ENCODE measurements at places on chromosomes 7 and 10. TPM values are rescaled to one million over a fixed set of nuclear protein-coding genes. Genes with fewer than 3 reads are reported as not detected.

The LDB3 gene
- 1.3 TPM for total RNA-seq

The CYP2E1 gene
- 3.4 TPM for total RNA-seq

The GIMAP4 gene
- total RNA-seq = 29.8 TPM

The RSPH10B gene
- total RNA-seq = 0.15 TPM

The POR gene
- total RNA-seq = 62.1 TPM

The CHN2 gene
- total RNA-seq = 7.9 TPM

The CAV2 gene
- 311 TPM for total RNA-seq

The SDK1 gene
- total RNA-seq = 3.7 TPM

The TMEM26 gene
- not detected for total RNA-seq

The GRID2IP gene
- 0.88 TPM for total RNA-seq

The GFRA1 gene
- 88.2 TPM for total RNA-seq

DNA sequence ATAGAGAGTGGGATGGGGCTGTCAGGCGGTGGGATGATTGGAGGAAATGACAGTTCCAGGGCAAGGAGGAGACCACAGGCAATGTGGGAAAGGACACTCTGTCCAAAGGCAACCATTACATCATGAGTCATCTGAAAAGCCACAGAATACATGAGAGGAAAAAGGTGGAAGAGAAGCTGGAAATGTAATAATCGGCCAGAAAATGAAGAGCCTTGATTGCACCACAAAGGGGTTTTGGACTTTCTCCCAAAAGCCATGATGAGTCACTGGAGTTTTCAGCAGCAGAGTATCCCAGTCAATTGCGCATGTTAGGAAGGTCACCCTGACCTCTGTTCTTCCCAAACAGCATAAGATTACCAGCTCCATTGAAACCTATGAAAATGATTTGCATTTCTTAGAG lies 222.0 kb downstream of the LHFPL3 start:
- no peak for DNase-seq

DNA sequence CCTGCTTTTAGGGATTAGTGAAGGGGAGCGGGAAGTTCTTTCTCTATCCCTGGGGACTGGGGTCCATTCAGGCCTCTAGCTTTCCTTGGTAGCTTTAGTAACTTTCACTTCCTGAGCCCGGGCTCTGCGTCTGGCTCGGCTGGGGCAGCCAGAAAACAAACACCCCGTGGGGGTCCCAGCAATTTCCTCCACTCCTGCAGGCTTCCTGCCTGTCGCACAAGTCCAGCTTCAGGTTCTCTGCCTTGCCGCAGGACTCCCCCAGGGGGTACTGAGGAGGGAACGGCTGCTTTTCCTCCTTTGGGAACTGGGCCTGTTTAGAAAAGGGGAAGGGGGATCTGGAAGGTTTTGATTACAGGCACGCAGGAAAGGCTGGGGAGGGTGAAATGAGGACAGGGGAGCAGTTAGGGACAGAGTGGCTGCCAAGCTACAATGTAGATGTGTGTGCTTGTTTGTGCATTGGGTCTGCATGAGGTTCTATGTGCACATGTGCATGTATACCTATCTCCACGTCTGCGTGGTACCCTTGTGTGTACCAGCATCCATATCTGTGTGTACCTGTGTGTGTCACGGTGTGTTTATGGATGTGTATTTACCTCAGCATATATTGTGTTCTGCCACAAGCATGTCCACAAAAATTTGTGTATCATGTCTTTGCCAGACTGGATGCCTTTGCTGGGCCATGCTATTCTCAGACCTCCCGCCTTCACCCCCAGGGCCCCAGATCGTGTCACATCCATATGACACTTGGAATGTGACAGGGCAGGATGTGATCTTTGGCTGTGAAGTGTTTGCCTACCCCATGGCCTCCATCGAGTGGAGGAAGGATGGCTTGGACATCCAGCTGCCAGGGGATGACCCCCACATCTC lies 2.0 kb downstream of the KAZALD1 start:
- DNase-seq = no peak

- DNase-seq = no peak
Measured at GRCh38 chr10:102802920-102803534, 34.2 kb downstream of the CYP17A1 start.

DNA sequence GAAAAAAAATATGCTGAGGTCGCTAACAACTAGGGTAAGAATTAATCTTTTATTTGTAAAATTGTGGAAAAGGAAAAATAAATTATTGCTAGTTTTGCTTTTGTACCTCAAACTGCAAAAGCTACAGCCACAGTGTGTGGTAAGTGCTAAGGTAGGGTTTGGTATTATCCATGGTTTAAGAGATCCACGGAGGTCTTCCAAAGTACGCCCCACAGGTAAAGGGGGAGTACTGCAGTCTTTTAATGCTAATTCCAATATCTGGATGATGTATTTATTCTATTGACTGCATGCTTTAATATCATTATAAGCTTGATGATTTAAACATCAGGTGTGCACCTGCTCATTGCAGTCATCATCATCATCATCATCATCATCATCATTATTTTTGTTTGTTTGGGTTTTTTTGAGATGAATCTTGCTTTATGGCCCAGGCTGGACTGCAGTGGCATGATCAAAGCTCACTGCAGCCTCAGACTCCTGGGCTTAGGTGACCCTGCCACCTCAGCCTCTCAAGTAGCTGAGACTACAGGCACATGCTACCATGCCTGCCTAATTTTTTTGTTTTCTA lies 38.4 kb upstream of the BMS1 start:
- DNase-seq = no peak

DNA sequence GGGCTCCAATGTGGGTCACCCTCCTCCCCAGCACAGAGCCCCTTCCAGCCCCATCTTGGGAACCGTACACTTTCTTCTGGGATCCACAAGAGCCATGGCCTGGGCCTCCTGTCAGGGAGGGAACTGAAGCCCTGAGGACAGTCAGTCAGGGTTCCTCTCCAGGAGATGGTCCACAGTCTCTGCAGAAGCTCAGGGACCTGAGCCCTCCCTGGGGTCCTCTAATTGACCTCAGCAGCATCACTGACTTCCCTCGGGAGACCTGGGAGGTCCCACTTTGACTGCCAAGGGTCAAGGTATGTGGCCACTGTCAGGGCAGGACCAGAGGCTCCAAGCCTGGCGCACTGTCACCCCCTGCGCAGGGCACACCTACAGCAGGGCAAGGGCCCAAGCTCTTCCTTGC lies 32.3 kb downstream of the NOD1 start:
- no peak for DNase-seq

GRCh38 chr7:2479276-2480069 lies 3.3 kb upstream of the GRIFIN start:
- no peak for DNase-seq

- DNase-seq = no peak
Measured at GRCh38 chr7:152674860-152675758, 832 bp downstream of the XRCC2 start.

GRCh38 chr7:46290374-46291049 lies 369.4 kb upstream of the IGFBP3 start:
- DNase-seq = no peak

- no peak for DNase-seq
Measured at GRCh38 chr7:115533785-115534184, 496.8 kb downstream of the TFEC start.

DNA sequence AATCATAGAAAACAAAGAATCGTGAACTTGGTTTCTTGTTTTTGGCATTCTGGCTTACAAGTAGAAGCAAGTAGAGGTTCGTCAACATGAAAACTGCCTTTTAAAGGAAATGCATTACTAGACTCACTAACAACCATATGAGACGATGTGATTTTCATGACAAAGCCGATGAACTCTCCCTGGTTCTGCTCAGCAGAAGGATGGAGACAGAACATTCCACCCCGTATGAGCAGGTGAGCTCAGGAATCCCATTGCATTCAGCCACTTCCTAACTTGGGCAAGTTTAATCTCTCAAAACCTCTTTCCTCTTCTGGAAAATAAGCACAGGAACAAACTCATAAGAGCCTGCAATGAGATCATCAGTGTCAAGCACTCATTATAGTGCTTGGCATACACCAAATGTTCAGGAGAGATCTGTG lies 57.4 kb upstream of the SVIL start:
- no peak for DNase-seq

- DNase-seq = no peak
Measured at GRCh38 chr7:105978035-105978434, 15.0 kb downstream of the CDHR3 start.

DNA sequence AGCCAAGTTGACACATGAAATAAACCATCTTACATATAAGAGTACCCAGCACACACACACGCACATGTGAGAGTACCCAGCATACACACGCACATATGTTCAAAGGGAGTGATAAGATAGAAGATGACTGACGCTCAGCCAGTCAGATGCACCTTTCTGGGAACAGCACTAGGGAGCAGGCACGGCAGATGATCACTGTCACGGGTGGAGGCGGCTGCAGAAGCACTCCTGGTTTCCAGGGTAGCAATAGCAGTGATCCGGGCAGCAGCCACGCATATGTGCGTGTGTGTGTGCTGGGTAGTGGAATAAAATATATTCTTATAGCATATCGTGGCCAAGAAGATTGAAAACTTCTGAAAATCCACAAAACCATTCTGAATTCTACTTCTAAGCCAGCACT lies 85.8 kb upstream of the NAMPT start:
- DNase-seq = no peak

DNA sequence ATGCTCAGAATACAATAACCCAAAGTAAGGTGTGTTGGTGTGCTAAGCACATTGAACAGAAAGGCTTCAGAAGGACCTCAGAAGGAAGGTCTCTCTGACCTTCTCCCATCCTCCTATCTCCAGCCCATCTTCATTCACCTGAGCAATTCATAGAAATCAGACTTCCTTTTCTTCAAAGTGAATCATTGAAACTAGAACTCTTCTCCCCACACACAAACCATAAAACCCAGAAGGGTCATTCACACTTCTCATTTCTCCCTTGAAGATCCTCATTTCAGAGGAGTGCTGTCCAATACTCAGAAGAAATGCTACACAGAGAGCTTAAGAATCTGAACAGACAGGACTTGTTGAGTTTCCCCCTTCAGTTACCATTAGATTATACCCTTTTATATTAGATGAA lies 89.5 kb downstream of the VWDE start:
- DNase-seq = no peak

DNA sequence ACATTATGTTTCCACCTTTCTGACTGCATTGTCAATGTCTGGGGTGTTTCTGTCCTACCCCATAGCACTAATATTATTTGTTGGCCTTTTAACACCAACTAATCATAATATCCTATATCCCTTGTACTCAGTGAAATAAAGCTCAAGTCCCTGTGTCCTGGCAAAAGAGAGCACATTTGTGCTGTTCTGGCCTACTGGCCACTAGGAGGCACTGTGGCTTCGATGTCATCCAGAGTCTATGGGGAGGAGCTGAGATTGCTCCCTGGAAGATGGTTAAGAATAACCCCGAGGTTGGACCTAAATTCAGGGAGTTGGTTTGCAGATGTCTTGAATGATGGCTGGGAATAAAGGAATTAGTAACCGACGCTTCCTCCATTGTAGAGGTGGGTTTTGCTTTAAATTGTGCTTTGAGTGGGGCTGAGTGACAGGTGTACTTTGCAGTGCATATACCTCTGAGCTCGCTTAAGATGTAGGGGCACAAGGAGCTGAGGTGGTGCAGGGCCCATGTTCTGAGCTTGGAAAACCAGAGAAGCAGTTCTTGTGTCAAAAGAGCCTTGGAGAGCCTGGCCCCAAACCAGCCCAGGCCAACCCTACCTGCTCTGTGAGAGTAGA lies 191.2 kb upstream of the PRSS1 start:
- no peak for DNase-seq

DNA sequence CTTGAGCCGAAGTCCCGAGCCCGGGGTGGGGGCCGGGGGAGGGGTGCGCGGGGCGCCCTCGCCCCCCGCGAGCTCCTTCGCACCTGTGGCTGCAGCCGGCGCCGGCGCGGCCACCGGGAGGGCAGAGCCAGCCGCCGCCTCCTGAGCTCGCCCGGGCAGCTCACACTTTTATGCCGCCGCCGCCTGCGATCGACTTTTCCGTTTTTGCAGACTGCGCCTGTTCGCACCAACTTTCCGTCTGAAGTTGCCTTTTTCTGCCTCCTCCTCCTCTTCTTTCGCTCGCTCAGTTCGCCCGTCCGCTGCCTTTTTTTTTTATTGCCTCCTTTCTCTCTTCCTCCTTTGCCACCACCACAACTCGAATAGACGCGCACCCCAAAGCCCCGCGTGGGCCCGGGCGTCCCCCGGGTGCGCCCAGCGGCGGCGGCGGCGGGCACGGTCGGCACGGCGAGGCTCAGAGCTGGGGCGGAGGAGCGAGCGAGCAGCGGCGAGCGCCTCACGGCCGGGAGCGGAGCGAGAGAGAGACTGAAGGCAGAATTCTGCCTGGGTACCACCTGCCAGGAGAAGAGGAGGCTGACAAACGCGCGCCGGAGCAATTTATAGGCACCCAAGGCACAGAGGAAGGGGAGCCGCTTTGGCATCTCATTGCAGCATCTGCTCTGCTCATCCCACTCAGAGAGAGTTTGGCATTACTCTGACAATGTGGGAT lies at the start of gene C1QL3:
C1QL3 (minus strand) TSS at position 569 of the 706 bp plus-strand sequence. CDS start 814 bp downstream, outside the sequence.
- no peak for DNase-seq

- DNase-seq = peak; percentile 39
Measured at GRCh38 chr7:150940431-150941102, 37.6 kb downstream of the KCNH2 start.

DNA sequence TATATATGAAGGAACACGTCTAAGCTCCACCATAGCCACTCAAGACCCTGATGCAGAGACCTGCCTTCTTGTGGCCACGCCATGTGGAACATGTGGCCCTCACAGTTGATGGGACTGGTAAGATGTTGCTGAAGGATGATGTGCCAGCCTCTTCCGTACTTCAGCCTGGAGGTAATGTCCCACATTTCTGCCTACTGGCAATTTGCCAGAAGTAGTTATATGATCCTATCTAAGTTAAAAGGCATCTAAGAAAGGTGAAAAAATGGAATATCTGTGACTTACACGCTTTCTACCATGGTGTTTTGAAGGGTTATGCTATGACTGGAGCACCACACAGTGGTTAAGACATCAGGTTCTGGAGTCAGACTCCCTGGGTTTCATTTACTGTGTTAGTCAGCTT lies 948.7 kb upstream of the GHITM start:
- DNase-seq = no peak

GRCh38 chr7:94971051-94971867 lies 63.9 kb downstream of the PPP1R9A start:
- no peak for DNase-seq

DNA sequence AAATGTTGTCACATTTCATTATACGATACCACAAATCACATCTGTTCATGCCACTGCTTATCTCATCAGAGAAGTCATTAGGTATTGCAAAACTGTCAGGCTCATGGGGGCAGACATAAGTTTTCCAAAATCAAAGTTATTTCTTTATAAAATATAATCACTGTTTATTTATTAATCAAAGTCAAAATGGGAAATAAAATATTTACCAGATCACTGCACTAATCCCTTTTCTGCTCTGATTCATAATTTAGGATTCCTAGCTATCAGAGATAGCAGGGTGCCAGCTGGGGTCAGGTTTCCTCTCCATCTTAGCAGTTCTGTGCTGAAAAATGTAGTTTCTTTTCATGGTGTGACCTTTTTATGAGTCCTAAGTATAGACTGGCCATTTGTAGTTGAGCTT lies 117.7 kb upstream of the LANCL2 start:
- DNase-seq = no peak
